Cerebellar nuclear complex (tissue), 1 donor: ENCODE measurements at places on chromosomes 5 and 9.

DNA sequence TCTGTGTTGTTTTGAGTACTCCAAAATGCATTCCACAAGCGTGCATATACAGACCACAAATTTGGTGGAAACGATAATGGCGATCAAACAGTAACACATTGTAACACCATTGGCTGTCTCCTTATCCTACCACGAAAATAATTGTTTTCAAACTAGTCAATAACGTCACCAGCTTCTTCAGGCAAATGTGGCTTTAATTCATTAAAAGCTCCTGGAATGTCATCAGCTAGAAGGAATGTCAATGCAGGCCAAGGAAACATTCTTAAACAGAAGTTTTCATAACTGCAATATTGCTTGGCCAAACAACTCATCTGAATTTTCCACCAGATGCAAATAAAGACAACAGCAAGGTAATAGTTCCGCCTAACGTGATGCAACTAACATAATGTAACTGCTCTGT lies 71.6 kb upstream of the XPA start:
- no peak for DNase-seq

DNA sequence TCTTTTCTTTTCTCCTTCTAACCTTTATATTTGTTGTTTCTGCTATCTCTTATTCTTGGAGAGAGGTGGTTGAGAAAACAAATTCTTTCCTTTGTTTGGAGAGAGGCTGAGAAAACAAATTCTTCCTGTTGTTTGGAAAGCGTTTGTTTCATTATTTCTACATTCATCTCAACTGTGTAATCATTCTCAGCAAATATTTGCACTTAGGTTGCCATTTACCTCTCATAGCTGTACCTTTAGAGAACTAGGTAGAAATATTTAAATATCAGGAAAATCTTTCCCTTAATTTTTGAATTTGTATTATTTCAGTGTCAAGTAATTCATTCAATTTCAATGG lies 1824.4 kb upstream of the CDH9 start:
- DNase-seq: no peak

GRCh38 chr5:74294231-74294705 lies 346.3 kb downstream of the ENC1 start:
- no peak for DNase-seq

DNA sequence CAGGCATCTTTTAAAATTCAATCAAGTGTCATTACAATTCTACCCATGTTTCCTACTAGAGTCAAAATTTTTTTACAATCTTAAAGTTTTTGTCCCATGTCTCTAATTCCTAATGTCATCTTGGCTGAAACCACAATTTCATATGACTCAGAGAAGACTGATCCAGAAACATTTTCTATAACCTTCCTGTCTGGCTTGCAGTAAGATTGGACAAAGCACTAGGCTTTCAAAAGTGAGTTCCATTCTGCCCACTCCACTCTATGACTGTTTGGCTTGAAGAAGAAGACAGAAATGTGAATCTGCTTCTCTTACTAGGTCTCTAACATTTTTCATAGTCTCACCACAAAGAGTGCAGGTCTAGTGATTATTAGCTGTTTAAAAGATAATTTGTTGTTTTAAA lies 88.8 kb downstream of the NR3C1 start:
- no peak for DNase-seq

- no peak for DNase-seq
These were observed 624.2 kb upstream of the ZNF608 start for GRCh38 chr5:125370461-125371205.

DNA sequence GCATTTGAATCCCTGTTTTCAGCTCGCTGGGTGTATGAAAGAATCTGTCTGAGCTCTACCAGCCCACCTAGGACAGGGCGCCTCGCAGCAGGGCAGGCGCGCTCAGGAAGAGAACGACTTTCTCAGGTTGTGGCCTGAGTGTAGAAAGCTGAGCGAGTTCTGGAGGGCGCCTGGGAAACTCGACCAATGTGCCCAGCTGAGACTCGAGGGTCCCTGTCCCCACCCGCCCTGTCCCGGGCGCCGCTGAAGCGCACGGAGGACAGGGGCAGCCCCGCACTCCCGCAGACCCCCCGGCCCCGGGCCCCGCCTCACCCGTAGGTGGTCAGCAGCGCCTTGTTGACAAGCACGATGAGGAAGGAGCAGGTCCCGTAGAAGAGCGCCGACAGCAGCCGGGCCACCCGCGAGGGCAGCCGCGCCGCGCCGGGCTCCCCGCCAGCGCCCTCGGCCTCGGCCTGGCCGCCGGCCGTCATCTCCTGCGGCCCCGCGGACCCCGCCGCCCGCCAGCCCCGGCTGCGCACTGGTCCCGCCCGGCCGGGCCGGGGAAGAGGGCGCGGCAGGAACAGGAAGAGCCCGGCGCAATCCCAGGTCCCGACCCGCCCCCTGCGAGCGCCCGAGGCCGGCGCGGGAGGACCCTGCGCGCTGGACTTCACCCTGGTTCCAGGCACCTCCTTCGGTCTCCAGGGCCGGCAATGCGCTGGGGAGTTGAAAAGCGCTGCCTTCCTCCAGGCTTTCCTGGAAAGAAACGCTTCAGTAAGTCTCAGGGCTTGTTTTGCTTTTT lies at the start of gene SLC35D2:
SLC35D2 (minus strand) TSS at position 547 of the 778 bp plus-strand sequence; CDS start at position 470, 77 bp downstream.
- DNase-seq: no peak

GRCh38 chr9:76269789-76270188 lies 124.4 kb downstream of the RFK start:
- DNase-seq: no peak

GRCh38 chr5:164357395-164358033 lies 852.1 kb downstream of the MAT2B start:
- no peak for DNase-seq

- DNase-seq: no peak
These were observed 322.1 kb downstream of the ARHGEF28 start for GRCh38 chr5:73947906-73948640.

- DNase-seq: no peak
These were observed 45.2 kb downstream of the RNF180 start for GRCh38 chr5:64210866-64211265.

DNA sequence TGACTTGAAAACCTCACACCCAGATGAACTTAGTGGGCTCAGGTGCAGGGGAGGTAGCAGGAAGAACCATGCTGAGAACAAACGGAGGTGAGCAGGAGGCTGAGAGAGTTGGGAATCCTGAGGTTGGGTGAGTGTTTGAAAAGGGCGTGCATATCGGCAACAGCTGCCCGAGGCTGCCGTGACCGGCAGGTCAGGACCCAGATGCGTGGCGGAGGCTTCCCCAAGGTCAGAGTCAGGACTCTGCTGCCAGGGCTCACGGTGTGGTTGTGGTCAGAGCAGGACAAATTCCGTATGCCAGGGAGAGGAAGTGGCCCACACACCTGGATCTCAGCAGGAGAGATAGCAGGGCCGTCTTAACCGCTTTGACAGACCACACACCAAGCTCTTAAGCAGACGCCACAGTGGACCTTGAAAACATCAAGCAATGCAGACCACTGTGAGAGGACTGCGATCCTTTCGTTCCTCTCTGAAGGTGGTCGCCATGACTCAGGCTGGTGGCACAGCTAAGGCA lies 43.1 kb downstream of the ADAMTS16 start:
- no peak for DNase-seq

- DNase-seq: no peak
These were observed 151.7 kb downstream of the SNX18 start for GRCh38 chr5:54669285-54669684.

- no peak for DNase-seq
These were observed 15.4 kb upstream of the B4GALT1 start for GRCh38 chr9:33182519-33182918.

DNA sequence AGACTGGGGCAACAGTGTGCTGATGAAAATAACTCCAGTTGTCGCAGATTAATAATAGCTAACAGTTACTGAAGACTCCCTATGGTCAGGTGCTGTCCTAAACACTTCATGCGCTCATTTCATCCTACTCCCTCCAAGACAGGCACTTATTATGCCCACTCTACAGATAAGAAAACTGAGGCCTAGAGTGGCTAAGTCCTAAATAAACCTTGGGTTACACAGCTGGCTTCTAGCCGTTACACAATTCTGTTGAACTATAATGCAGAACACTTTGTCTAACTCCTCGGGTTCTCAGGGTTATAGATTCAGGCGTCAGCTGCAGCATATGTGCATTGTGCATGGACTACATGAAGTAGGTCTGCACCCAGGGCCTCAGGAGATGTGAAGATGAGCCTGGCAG lies 103.9 kb downstream of the DAPK1 start:
- DNase-seq: no peak

DNA sequence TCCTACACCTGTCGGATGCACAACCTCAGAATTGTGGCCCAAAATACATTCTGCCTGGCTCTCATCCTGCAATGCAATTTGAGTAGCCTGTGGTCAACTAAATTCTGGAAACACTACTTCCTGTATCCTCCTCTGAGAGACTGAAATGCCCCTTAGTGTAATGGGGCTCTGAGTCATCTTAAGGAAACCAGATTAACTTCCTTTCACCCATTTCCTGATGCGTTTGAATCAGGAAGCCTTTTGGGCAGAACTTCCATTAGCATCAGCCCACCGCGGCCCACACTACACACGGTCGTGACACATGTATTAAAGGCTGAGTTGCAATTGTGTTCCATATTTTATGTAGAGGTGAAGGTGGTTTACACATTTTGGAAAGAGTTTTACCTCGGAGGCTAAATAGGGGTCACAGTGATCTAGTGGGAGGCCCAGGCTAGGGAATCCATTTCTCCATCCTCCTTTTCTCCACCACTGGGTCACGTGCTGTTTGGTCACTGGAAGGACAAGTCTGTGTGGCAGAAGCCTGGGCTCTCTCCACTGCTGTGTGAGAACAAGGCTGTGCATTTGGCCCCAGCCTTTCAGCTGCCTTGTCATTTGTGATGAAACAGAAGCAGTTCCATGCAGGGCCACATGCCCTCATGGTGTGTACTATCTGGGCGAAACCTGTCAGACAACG lies 55.9 kb downstream of the DAP start:
- no peak for DNase-seq

DNA sequence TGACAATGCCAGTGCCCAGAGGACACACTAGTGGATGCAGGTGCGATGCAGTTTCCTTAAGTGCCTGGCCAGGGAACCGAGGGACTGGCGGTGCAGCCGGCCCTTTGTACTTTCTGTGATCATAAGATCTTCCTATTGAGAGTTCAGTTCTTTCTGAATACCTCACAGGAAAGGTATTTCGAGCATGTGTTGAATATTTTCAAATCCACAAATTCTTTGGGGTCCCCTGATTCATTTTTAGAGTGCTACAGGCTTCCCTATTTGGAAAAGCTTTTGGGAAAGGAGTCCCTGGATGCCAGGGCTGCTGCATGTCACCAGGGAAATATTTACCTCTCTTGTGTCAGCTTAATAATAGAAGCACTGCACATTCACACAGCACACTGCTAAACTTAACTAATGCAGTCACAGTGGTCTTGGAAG lies 281.5 kb downstream of the GADD45G start:
- no peak for DNase-seq

- DNase-seq: no peak
These were observed 70.4 kb upstream of the SNX2 start for GRCh38 chr5:122704247-122705036.

GRCh38 chr5:72818866-72819534 lies 2.5 kb downstream of the TNPO1 start:
- DNase-seq: no peak

GRCh38 chr5:172854451-172854871 lies 20.4 kb downstream of the ERGIC1 start:
- no peak for DNase-seq

GRCh38 chr9:85909390-85909789 lies 31.6 kb upstream of the NAA35 start:
- DNase-seq: no peak

- DNase-seq: no peak
These were observed 102.3 kb downstream of the SYK start for GRCh38 chr9:90903766-90904424.

GRCh38 chr5:36236801-36237200 lies 4.9 kb downstream of the NADK2 start:
- DNase-seq: no peak

DNA sequence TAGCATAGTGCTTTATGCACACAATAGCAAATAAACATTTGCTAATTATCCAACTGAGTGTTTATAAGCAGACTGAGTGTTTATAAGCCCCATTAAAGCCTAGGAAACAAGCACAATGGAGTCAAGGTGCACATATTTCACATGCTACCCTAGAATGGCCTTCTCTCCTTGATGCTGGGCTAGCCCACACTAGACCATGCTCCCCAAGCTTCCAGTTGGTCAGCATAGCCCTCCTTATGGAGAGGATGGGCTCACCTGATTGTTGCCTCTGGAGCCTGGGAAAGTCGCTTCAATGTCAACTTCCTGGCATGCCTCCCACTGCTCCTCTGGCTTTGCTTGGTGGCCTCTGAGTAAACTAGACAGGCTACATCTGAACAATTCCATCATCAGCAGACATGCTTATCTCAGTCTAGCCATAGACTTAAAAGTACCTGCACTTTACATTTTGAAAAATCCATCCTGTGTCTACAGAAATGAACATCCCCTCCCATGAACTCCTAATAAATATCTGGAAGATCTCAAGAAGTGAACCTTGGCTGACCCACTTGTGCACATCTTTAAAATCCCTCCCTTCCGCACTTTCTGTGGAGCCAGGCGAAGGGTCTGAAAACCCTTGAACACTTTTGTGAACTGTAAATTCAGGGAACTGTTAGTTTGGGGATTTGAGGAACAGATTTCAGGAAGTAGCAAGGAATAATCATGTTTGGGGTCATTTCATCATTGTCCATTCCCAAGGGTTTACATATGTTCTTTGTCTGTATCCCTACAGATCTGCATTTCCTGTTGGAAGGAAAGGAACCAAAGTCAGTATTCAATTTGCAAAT lies 486.6 kb downstream of the ARHGEF28 start:
- DNase-seq: no peak

DNA sequence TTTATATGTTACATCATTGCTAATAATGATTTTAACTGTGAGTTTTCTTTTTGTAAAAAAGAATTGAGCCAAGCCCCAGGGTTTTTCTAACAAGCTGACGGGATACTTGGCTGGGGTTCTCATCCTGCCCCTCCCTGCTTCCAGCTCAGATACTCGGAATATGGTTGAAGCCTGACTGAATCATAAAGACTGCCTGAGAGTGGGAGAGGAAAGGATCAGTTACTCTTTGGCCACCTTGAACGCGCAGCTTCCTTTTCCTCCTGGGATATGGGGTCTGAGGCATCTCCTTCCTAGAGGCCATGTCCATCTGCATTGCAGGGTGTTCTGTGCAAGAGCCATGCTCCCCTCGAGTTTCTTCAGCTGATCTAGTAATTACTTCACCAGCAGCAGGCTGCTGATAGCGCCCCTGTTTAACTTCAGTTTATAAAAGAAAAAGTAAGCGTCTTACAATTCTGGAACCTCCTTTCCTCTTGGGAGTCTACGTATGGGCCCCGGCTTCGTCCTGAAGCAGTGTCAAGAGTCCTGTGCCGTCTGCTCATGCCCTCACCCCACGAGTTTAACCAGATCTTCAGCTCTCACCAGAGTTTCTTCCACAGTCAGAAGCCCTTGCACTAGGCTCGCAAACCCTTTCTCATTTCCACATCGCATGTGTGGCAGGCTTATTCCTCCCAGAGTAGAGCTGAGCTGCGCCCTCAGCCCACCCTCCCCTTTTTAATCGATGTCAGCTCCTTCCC lies 130.0 kb downstream of the MVB12B start:
- DNase-seq: no peak
